ENCODE measurements at places on chromosomes 12 and 14. TPM values are rescaled to one million over a fixed set of nuclear protein-coding genes. Genes with fewer than 3 reads are reported as not detected.

The PRR13 gene
- total RNA-seq = 180 TPM

The CYP27B1 gene
- 4.5 TPM for total RNA-seq

The TMEM132C gene
- not detected for total RNA-seq

The ETFBKMT gene
- 2.6 TPM for total RNA-seq

The KLC1 gene
- total RNA-seq = 163 TPM

The RNASE12 gene
- total RNA-seq = not detected

The CPNE6 gene
- total RNA-seq = not detected

The ADGRD1 gene
- not detected for total RNA-seq

The CLEC12A gene
- not detected for total RNA-seq

The GLT1D1 gene
- total RNA-seq = not detected

The RDH11 gene
- 107 TPM for total RNA-seq

The TTC9 gene
- 4.2 TPM for total RNA-seq

The MYF5 gene
- total RNA-seq = not detected

The ERP27 gene
- not detected for total RNA-seq

The NRXN3 gene
- total RNA-seq = 0.21 TPM

The KLHDC1 gene
- total RNA-seq = 1.3 TPM

The DYNLL1 gene
- 546 TPM for total RNA-seq

The KRT1 gene
- total RNA-seq = not detected

The GPR132 gene
- total RNA-seq = not detected

The SSTR1 gene
- total RNA-seq = 3.8 TPM

The FOXG1 gene
- 0.09 TPM for total RNA-seq

The KRT85 gene
- not detected for total RNA-seq

All from A673 (cell line).